Memory B cell (primary cell): ENCODE measurements at places on chromosomes 5 and 9.

- no peak overlapping the region for H3K27ac ChIP-seq
- H3K36me3 ChIP-seq, result no peaks in the 10 kb centered on the region
- H3K4me1 ChIP-seq, result no peaks in the 10 kb centered on the region
- no peak overlapping the region for H3K4me3 ChIP-seq
These were observed 92.2 kb downstream of the TNC start for GRCh38 chr9:115025721-115026120.

GRCh38 chr5:173973616-173973969, 15.4 kb upstream of the C5orf47 start:
- H3K4me3 ChIP-seq, result peak overlapping the region; percentile 82
- peaks cover 8% of the 10 kb centered on the region for H3K27me3 ChIP-seq
- H3K27ac ChIP-seq, result no peak overlapping the region
- H3K4me1 ChIP-seq, result peaks cover 9% of the 10 kb centered on the region

- H3K4me3 ChIP-seq, result no peak overlapping the region
- no peak for DNase-seq
- peaks cover 27% of the 10 kb centered on the region for H3K4me1 ChIP-seq
- no peaks in the 10 kb centered on the region for H3K27me3 ChIP-seq
- peak overlapping the region; percentile 31 for H3K27ac ChIP-seq
- peaks cover 10% of the 10 kb centered on the region for H3K36me3 ChIP-seq
These were observed 4.3 kb downstream of the ZBTB34 start for GRCh38 chr9:126864771-126865170.

- no peak for DNase-seq
- no peaks in the 10 kb centered on the region for H3K36me3 ChIP-seq
- H3K27ac ChIP-seq, result no peak overlapping the region
- H3K4me1 ChIP-seq, result peaks cover 14% of the 10 kb centered on the region
These were observed 38.8 kb upstream of the GLRX start for GRCh38 chr5:95861221-95861863.

- H3K4me3 ChIP-seq, result no peak overlapping the region
- DNase-seq, result no peak
- no peak overlapping the region for H3K27ac ChIP-seq
- no peaks in the 10 kb centered on the region for H3K36me3 ChIP-seq
- peaks cover 11% of the 10 kb centered on the region for H3K4me1 ChIP-seq
These were observed 54.7 kb downstream of the GADD45G start for GRCh38 chr9:89659473-89659872.

DNA sequence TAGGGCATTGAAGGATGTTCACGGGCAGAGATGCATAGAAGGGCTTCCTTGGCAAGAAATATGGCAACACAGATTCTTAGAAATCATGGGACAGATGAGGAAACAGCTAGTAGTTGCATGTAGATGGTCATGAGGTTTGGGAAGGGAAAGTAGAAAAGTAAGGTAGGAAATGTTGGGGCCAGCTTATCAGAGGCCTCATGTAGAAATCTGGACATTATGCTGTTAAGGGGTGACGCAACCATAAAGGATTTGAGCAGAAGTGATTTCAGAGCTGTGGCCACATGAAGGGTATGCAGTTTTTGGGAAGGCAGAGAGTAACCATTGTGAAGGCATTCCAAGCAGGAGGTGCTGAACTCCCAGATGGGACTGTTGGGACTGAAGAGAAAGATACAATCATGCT, 224.0 kb downstream of the ARHGAP26 start:
- peaks cover 4% of the 10 kb centered on the region for H3K27me3 ChIP-seq
- H3K4me3 ChIP-seq, result no peak overlapping the region
- H3K4me1 ChIP-seq, result peaks cover 9% of the 10 kb centered on the region
- no peak overlapping the region for H3K27ac ChIP-seq
- DNase-seq, result no peak

DNA sequence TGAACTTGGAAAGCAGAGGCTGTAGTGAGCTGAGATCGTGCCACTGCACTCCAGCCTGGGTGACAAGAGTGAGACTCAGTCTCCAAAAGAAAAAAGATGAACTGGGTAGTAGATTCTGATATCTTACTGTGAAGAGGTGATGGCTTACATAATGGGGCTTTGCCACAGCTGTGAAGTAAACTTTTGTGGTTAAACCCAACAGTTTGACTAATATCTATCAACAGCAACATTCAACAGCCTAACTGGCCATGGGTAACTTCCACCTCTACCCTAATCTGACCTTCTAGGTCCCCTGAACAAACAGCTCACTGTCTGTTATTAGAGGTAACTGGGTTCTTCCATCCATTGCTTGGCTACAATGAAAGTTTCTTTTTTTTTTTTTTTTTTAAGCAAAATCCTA, 52.1 kb downstream of the TLE1 start:
- H3K27ac ChIP-seq, result no peak overlapping the region
- no peak for DNase-seq
- peaks cover 20% of the 10 kb centered on the region for H3K4me1 ChIP-seq
- no peaks in the 10 kb centered on the region for H3K27me3 ChIP-seq
- peaks cover 13% of the 10 kb centered on the region for H3K36me3 ChIP-seq

DNA sequence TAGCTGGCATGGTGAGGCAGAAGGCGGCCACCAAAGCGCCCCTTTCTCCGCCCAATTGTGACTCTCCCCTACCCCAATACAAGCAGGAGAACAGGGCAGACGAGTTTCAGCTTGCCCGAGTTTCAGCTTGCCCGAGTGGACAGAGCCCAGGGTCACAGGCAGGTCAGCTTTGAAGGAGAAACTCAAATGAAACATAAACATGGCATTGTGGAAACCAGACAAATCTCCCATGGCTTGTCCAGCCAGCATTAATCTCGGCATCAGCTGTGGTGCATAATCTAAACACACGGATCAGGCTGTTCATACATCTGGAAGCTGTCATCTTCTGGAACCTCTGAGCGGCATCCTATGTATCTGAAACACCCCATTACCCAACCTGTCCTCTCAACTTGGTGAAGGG, 16.9 kb downstream of the PTCH1 start:
- peaks cover 13% of the 10 kb centered on the region for H3K27me3 ChIP-seq
- H3K4me1 ChIP-seq, result peaks cover 18% of the 10 kb centered on the region
- no peak overlapping the region for H3K4me3 ChIP-seq
- no peaks in the 10 kb centered on the region for H3K36me3 ChIP-seq

DNA sequence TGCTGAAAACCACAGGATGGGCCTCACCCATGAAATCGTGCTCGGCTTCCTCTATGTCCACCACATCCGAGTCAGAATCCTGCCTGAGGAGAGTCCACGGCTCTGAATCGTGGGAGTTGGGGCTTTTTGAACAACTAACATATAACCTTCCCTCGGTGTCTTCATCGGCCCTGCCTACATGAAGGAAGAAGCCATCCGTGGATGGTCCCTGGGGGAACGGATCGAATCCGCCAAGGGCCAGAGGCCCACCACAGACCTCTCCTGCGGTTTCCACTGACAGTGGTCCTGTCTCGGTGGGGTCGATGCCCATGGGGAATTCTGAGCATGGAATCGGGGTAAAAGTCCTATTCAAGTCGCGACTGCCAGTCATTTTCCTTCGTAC, 85.0 kb downstream of the CAMSAP1 start:
- H3K27me3 ChIP-seq, result no peaks in the 10 kb centered on the region
- H3K27ac ChIP-seq, result no peak overlapping the region
- H3K36me3 ChIP-seq, result peaks cover 49% of the 10 kb centered on the region
- no peak overlapping the region for H3K4me3 ChIP-seq

GRCh38 chr5:95441636-95442035, 50.5 kb downstream of the FAM81B start:
- peaks cover 3% of the 10 kb centered on the region for H3K4me1 ChIP-seq
- H3K27me3 ChIP-seq, result peaks cover 5% of the 10 kb centered on the region
- no peak for DNase-seq
- no peak overlapping the region for H3K27ac ChIP-seq

DNA sequence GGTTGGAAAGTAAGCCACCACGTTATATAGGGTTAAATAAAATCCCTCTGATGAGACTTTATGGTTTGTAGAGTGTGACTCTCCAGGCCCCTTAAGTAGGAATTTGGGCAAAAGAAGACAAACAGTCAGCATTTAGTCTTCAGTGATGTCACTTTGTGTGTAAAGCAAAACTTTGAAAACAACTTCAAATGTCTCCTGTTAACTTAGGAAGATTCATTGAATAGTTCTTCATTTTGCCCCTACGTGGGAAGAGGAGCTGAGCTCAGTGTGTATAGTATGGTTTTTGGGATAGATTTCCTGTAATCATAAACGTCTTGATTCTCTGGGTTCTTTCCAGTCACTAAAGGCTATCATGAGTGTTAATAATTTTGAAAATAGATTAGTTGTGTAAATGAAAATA, 101.3 kb downstream of the GADD45G start:
- H3K4me3 ChIP-seq, result no peak overlapping the region
- no peaks in the 10 kb centered on the region for H3K36me3 ChIP-seq
- DNase-seq, result no peak
- peaks cover 3% of the 10 kb centered on the region for H3K27me3 ChIP-seq
- peaks cover 10% of the 10 kb centered on the region for H3K4me1 ChIP-seq

- no peak for DNase-seq
- H3K27me3 ChIP-seq, result no peaks in the 10 kb centered on the region
- peaks cover 30% of the 10 kb centered on the region for H3K36me3 ChIP-seq
- no peak overlapping the region for H3K4me3 ChIP-seq
- peaks cover 35% of the 10 kb centered on the region for H3K4me1 ChIP-seq
These were observed 16.9 kb downstream of the SH2D3C start for GRCh38 chr9:127761491-127761956.

DNA sequence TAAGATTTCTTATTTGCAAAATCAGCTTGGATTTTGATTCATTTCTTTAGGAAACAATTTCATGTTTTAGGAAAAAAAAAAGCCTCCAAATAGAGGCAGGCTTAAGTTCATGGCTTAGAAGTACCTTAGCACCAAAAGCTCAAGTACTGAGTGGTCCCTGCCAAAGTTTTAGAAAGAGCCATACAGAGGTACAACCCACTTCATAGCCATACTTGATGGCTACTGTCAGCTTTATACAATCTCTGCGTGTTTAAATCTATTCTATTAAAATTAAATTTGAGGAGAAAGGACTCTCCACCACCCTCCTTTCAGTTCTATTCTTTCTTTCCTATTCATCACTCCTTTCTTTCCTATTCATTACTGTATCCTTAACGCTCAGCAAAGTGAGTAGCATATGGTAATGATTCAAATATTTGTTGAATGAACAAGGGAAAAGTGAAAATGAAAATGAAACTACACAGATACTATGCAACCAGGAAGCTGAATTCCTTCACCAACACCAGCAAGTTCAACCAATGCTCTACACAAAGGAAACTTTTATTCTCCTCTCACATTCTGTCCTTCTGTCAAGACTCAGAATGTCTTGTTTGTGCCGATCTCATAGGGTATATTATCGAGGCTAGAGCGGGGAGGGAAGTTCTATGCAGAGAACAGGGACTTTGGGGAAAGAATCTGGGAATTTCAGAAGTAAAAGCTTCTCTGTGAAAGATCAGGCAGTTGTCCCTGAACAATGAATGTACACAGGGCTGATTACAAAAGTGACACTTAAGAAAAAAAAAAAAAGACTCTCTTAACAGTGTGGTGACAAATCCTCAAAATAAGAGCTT, 138.6 kb upstream of the SPEF2 start:
- no peaks in the 10 kb centered on the region for H3K27me3 ChIP-seq
- no peak for DNase-seq
- H3K36me3 ChIP-seq, result peaks cover 3% of the 10 kb centered on the region

GRCh38 chr9:38346811-38347210, 45.7 kb upstream of the ALDH1B1 start:
- peaks cover 13% of the 10 kb centered on the region for H3K27me3 ChIP-seq
- H3K4me1 ChIP-seq, result no peaks in the 10 kb centered on the region
- no peaks in the 10 kb centered on the region for H3K36me3 ChIP-seq
- no peak for DNase-seq
- no peak overlapping the region for H3K27ac ChIP-seq
- no peak overlapping the region for H3K4me3 ChIP-seq

- H3K27ac ChIP-seq, result peak within 1 kb of the TSS; percentile 22
- peak within 1 kb of the TSS; percentile 83 for H3K4me3 ChIP-seq
- no peak for DNase-seq
- H3K4me1 ChIP-seq, result peaks cover 24% of the 10 kb centered on the region
These were observed at the start of gene ARHGEF39 for GRCh38 chr9:35664531-35665470. Gene ARHGEF39, minus strand, starts transcription at chr9:35665195. Its CDS starts 26 bp downstream, at chr9:35665169.

GRCh38 chr9:108417312-108417711, 438.5 kb downstream of the ACTL7B start:
- H3K27me3 ChIP-seq, result peaks cover 1% of the 10 kb centered on the region
- no peak overlapping the region for H3K4me3 ChIP-seq
- H3K36me3 ChIP-seq, result no peaks in the 10 kb centered on the region
- H3K4me1 ChIP-seq, result no peaks in the 10 kb centered on the region
- H3K27ac ChIP-seq, result no peak overlapping the region

GRCh38 chr5:103203226-103203625, 55.3 kb upstream of the MACIR start:
- H3K27me3 ChIP-seq, result no peaks in the 10 kb centered on the region
- no peak for DNase-seq
- peaks cover 30% of the 10 kb centered on the region for H3K36me3 ChIP-seq
- H3K4me1 ChIP-seq, result peaks cover 4% of the 10 kb centered on the region
- H3K27ac ChIP-seq, result no peak overlapping the region
- H3K4me3 ChIP-seq, result no peak overlapping the region

- no peak overlapping the region for H3K4me3 ChIP-seq
- DNase-seq, result no peak
- no peaks in the 10 kb centered on the region for H3K27me3 ChIP-seq
These were observed 91.5 kb downstream of the ADAMTS6 start for GRCh38 chr5:65390208-65390607.

DNA sequence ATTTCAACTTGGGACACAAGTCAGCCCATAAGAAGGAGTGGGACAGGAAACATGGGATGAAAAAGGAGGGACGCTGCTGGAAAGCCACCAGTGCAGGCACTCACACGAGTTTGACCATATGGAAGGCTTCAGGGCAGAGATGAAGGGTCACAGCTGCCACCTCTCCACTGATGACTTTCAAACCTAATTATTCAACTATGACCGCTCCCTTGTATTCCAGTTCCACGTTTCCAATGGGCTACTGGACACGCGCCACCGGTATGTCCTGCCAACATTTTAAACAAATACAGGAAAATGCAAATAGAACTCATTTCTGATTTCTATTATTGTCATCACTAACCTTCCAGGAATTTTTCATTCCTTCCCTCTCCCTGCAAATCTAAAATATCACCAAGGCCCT, 134.7 kb downstream of the SLC1A3 start:
- H3K4me1 ChIP-seq, result peaks cover 20% of the 10 kb centered on the region
- no peak overlapping the region for H3K27ac ChIP-seq
- H3K4me3 ChIP-seq, result no peak overlapping the region
- peaks cover 18% of the 10 kb centered on the region for H3K27me3 ChIP-seq
- DNase-seq, result no peak

DNA sequence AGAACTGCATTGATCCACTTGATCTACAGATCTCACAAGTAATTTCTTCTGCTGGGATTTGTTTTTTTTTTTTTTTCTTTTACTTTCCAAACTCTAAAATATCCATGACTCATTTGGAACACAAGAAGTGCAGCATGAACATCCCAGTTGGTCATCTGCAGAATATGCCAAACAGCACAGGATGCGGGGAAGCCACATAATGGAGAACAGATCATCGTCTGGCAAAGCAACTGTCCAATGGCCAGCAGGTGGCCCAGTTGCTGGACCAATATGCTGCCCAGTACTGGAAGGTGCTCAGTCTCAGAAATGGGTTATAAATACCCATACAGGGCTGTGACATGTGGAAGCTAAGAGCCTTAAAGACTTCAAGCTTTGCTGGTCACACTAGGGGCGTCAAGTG, 221.3 kb upstream of the TAS2R1 start:
- no peak overlapping the region for H3K4me3 ChIP-seq
- H3K4me1 ChIP-seq, result no peaks in the 10 kb centered on the region
- DNase-seq, result no peak
- no peak overlapping the region for H3K27ac ChIP-seq

GRCh38 chr5:133232011-133232410, 180.2 kb downstream of the HSPA4 start:
- H3K4me1 ChIP-seq, result peaks cover 3% of the 10 kb centered on the region
- no peaks in the 10 kb centered on the region for H3K36me3 ChIP-seq
- DNase-seq, result no peak
- peaks cover 10% of the 10 kb centered on the region for H3K27me3 ChIP-seq
- H3K4me3 ChIP-seq, result no peak overlapping the region
- no peak overlapping the region for H3K27ac ChIP-seq
